ENCODE measurements at places on chromosomes 1 and 21.

- DNase-seq = no peak
These were observed 14.1 kb downstream of the RUNX3 start for GRCh38 chr1:24915816-24916602.

DNA sequence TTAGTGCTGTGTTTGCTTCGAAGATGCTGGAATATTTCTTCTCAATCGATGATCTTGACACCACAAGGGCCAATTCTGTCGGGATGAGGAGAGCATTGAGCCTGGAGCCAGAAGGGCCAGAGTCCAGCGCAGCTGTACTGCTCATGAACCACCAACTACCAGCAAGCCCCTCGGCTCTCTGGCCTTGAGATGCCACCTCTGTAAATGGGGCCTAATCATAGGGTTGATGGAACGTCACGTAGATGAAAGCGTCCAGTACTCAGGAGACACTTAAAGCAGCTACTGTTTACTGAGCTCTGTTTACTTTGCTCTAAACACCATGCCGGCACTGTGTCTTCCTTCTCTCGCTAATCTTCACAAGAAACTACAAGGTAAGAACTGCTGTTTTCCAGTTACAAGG, 26.3 kb downstream of the CCDC185 start:
- DNase-seq = no peak

GRCh38 chr1:66752671-66753371, 562 bp downstream of the DYNLT5 start:
- no peak for DNase-seq

DNA sequence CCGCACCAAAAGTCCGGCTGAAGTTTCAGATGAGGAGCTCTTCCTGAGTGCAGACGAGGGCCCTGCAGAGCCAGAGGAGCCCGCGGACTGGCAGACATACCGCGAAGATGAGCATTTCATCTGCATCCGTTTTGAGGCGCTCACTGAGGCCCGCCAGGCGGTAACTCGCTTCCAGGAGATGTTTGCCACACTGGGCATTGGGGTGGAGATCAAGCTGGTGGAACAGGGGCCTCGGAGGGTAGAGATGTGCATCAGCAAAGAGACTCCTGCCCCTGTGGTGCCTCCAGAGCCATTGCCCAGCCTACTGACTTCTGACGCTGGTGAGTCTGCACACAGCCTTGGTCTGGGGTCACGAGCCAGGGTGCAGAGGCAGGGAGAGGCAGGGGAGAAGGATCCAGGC, 84.7 kb downstream of the TRIM11 start:
- DNase-seq = no peak

GRCh38 chr1:156157506-156157905, 4.1 kb downstream of the SEMA4A start:
- DNase-seq = no peak

GRCh38 chr1:228004331-228004855, 2.4 kb upstream of the WNT3A start:
- no peak for DNase-seq

- no peak for DNase-seq
These were observed 3.2 kb downstream of the RHBG start for GRCh38 chr1:156372265-156372586.

DNA sequence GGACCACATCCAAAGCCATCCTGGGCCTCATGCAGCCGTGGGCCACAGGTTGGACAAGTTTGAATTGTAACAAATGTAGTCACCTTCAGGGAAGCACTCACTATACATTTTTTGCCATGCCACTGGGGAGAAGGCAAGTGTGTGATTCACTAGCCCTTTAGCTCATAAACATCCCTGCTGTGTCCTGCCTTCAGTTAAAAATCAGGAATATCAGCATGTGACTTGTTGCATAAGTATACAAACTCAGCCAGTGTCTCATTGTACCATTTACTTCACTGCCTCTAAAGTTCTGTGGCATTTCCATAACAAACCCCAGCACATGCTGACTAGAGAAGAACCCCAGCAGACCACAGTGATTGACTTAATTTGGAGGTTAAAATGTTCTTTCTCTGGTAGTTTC, 142.0 kb upstream of the C1orf105 start:
- no peak for DNase-seq

GRCh38 chr1:115456441-115456961, 118.5 kb upstream of the NGF start:
- DNase-seq = no peak

- DNase-seq = no peak
These were observed 14.0 kb upstream of the NCF2 start for GRCh38 chr1:183604038-183604808.

DNA sequence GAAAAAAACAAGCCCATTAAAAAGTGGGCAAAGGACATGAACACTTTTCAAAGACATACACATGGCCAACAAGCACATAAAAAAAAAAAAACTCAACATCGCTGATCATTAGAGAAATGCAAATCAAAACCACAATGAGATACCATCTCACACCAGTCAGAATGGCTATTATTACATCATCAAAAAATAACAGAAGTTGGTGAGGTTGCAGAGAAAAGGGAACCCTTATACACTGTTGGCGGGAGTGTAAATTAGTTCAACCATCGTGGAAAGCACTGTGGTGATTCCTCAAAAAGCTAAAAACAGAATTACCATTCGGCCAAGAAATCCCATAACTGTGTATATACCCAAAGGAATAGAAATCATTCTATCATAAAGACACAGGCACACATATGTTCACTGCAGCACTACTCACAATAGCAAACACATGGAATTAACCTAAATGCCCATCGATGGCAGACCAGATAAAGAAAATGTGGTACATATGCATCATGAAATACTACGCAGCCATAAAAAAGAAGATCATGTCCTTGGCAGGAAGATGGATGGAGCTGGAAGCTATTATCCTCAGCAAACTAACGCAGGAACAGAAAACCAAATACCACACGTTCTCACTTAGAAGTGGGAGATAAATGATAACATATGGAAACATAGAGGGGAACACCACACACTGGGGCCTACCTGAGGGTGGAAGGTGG, 70.1 kb downstream of the INTS7 start:
- DNase-seq = no peak

- no peak for DNase-seq
These were observed 53.6 kb downstream of the KIF21B start for GRCh38 chr1:200969726-200970561.

GRCh38 chr1:94329986-94330385, 88.2 kb upstream of the ABCD3 start:
- DNase-seq = no peak

- no peak for DNase-seq
These were observed 31.1 kb upstream of the UAP1 start for GRCh38 chr1:162530307-162530987.

DNA sequence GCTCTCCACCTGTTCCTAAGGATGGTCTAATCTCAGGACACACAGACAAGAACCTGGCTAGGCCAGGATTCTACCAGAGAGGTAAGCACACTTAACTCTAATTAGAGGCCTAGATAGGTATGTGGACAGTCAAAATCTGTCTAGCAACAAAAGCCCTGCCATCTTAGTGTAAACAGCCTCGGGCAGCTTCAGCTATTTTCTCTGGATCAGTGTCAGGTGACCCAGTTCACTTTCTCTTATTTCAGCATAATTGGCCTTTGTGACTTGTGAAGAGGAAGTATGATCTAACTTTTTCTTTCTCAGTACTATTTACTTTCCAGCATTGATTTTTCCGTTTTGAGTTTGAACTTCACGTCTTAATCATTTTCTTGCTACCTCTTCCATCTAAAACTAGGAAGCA, 217.7 kb downstream of the CRB1 start:
- DNase-seq = no peak

DNA sequence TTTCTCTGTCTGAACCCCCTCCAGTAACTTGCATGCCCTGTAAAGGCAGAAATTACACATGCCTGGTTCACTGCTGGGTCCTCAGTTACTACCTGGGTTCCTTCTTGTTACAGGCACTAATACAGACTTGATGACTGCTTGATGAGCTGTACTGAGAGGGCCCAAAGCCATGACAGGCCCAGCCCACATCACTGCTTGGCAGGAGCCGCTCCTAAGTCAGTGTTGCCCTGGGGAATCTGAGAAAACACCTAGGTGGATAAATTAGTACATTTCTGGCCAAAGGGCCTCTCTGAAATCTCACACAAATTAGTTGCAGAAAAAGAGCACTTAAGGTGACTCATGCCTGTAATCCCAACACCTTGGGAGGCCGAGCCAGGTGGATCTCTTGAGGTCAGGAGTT, 37.8 kb upstream of the IRF2BP2 start:
- DNase-seq = no peak

DNA sequence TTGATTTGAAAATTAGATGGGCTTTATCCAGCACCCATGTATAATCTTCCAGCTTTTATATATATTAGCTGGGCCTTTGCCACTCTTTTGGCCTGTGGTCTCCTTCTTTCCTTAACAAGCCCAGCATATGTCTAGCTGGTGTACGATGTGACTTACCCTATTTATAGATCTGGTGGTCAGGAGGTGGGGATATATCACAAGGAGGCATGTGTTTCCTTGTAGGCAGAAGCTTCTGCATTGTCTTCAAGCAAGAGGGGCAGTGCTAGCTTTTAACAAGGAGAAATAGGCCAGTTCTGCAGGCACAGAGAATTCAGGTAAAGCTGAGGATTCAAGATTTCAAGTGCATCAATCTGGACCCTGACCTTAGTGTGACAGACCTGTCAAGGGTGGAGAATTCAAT, 38.0 kb upstream of the DNASE2B start:
- DNase-seq = no peak

GRCh38 chr1:229803626-229804217, 177.7 kb downstream of the URB2 start:
- DNase-seq = no peak

- no peak for DNase-seq
These were observed at the start of gene TNFSF4 for GRCh38 chr1:173206816-173207568. Gene TNFSF4 (minus strand): TSS chr1:173207331. CDS start chr1:173207176, 155 bp downstream.

DNA sequence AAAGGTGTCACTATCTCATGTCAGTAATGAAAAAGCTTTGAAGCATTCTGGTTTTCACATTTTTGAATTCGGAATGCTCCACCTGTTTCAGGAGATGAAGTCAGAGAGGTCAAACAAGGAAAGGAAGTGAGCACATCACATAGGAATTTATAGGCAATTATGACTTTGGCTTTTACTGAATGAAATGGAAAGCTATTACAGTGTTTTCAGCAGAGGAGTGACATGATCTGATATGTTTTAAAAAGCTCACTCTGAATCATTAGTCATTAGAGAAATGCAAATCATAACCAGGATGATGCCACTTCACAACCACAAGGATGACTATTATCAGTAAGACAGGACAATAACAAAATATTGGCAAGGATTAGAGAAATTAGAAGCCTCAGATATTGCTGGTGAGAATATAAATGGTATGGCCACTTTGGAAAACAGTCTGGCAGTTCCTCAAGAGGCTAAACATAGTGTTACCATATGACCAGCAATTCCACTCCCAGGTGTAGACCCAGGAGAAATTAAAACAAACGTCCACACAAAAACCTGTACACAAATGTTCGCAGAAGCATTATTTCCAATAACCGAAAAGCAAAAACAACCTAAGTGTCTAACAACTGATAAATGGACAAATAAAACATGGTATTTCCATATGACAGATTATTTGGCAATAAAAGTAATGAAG, 7.5 kb downstream of the TAF1A start:
- DNase-seq = no peak

DNA sequence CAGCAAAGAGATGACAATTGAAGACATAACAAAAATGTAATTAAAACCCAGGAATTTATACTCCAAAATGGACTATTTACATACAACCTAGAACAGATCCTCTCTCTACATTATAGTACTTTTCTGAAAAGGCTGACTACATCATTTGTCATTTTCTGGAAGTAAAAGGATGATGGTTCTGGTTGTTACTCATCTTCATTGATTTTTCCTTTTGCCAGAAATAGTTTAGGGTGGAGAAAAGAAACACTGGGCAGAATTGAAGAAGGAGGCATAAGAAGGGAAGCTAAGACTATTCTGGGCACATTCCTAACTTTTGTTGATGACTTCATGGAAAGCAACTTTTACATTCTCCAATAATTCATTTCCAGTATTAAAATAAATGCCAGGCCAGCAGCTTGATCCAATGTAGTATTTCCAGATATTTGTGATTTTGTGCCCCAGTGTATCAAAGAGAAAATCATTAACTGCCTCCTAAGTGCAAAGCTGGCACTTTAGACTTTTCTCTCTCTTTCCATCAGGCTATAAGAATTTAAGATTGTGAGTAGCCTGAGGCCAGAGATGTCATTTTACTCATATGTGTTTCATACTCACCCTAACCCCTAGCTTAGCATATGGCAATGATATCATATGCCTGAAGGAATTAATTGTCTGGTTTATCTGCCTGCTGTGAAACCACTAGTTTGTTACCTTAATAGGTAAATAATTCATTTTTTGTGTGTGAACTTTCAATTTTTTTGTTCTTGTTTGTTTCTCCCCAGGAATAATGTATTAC, 369.5 kb upstream of the LYPLAL1 start:
- DNase-seq = no peak

DNA sequence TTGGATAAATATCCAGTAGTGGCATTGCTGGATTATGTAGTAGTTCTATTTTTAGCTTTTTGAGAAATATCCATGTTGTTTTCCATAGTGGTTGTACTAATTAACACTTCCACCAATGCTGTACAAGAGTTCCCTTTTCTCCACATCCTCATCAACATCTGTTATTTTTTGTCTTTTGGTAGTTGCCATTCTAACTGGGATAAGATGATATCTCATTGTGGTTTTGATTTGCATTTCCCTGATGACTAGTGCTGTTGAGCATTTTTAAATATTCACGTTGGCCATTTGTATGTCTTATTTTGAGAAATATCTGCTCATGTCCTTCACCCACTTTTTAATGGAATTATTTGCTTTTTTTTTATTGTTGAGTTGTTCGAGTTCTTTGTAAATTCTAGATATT, 183.9 kb downstream of the PTPRU start:
- no peak for DNase-seq

- no peak for DNase-seq
These were observed 20.0 kb downstream of the OLFML3 start for GRCh38 chr1:113999233-113999632.

DNA sequence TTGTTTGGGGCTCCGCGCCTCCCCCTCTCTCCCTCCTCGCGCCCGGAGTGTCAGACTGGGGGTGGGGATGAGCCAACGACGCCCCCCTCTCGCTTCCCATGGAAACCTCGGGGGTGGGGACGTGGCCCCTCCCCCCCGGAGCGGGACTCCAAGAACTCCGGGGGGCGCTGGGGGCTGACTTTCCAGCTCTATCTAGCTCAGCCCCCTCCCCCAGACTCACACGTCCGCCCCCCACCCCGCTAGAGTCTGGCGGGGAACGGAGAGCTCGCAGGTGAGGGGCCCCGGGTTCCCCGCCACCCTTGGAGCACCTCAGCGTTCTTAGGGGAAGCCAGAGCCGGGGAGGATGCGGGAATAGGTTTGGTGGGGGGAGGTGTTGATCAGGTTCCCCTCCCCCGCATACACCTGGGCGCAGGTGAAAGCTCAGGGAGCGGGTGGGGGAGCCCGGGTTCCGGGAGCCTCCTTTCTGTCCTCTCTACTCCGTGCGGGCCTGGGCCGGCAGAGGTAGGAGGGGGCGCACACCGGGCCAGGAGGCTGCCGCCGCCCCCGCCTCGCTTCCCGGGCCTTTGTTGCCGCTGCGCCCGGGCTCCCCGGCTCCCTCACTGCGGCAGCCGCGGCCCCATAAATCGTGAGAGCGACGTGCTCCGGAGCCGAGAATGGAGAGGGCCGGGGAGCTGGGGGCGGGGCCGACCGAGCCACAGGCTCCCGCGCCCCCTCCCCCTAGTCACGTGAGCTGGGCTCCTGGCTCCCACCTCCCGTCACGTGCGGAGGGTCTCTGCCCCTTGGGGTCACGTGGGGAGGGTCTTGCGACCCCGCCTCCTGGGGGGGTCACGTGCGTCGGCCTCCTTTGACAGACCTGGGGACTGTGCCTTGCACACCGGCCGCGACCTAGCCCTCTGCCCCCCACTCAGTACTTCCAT, 1.9 kb downstream of the EFNA3 start:
- DNase-seq = no peak

- no peak for DNase-seq
These were observed 305.4 kb downstream of the TTLL7 start for GRCh38 chr1:83693427-83694126.
